ENCODE measurements at places on chromosomes 5 and 9.

DNA sequence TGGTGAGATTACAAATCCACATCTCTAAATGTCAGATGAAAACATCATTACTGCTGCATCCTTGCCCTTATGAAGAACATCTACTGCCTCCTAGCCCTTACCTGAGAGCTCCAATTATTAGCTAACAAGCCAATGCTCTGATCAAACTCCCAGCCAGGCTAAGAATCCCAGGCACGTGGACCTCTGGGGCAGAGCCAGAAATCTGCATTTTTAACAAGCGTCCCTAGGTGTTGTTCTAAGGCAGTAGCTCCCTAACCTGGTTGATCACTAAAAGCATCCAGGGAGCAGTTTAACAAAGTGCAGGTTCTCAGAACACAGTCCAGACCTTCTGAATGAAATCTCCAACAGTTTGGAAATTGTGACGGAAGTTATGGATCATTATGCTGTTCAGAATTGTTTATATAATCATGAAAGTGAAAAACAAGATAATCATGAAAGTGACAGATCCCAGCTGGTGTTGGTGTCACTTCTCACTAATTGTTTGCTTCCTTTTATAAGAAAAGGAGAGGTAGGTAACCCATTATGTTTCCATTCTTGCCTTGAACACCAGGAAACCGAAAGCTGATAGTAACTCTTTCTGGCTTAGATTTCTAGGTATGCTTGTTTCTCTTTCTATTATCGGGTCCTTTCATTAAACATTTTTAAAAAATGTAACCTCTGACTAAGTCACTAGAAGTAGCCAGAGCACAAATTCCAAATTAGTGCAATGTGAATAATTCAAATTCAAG, 216.5 kb upstream of the NR4A3 start:
- DNase-seq: no peak

- no peak for DNase-seq
These were observed 13.9 kb downstream of the RAI14 start for GRCh38 chr5:34669931-34670516.

DNA sequence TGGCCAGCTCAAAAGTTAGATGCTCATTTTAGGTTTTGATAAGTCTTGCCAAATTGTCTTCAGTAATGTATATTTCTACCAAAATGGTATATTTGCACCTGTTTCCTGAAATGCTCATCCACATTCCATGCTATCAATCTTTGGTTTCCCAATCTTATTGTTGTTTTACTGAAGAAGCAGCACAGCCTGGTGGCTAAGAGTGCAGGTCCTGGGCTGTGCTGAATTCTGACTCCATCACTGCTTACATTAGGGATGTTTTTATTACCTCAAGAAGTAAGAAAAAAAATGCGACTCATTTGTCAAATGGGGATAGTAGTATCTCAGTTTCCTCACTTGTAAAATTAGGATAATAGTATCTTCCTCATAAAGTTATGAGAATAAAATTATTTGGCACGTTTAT, 13.6 kb upstream of the S100Z start:
- DNase-seq: no peak

DNA sequence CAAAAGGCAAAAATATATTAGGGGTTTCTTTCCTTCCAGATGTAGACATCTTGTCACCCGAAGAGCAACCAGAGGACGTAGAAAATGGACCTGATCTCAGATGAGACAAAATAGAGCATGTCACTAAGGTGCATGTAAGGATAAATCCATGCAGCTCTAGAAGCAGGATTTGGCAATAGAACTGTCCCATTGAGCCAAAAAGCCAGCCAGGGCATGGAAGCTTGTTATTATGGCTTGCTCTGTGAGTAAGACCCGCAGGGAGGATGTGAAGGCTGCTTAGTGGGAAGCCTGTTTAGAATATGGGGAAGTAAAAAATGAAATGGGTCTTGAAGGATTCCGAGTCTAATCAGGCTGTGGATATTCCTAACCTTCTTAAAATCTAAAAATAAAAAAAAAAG, 165.6 kb upstream of the MPDZ start:
- no peak for DNase-seq

GRCh38 chr9:106383072-106383471, 479.9 kb upstream of the ZNF462 start:
- no peak for DNase-seq

GRCh38 chr9:83185488-83186154, 122.7 kb upstream of the RASEF start:
- no peak for DNase-seq

DNA sequence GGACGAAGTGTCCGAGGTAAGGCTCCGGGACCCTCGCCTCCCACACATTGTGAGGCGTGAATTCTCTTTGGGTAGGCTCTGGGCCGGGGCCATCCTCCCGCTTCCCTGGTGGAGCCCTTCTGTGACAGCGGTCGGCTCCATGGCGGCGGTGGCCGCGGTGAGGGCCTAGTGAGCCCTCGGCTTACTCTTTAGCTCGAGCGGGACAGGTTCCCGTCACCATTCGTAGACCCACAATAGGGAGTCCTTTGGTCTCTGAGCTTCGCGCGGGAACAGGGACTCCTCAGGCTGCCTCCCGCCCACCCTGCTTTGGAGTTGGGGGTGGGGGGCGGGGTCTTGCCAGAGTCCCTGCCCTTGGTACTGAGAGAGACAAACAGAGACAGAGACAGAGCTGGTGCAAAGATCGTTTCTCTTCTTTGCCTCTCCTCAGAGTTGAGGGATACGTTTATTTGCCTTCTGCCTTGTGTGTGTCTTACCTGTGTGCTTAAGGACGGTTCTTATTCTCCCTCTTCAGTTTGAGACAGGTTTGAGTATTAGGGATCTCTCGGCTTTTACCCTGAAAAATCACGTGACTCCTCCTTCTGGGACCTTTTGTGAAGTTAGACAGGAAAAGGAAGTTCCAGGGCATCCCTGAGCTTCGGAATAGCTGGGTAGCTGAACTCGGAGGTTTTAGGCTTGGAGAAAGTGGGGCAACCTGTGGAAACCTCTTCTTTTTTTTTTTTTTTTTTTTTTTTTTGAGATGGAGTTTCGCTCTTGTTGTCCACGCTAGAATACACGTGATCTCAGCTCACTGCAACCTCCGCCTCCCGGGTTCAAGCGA, 833 bp downstream of the ANKHD1 start:
- DNase-seq: peak; percentile 71

- DNase-seq: no peak
These were observed 1.9 kb downstream of the NIM1K start for GRCh38 chr5:43193894-43194265.

DNA sequence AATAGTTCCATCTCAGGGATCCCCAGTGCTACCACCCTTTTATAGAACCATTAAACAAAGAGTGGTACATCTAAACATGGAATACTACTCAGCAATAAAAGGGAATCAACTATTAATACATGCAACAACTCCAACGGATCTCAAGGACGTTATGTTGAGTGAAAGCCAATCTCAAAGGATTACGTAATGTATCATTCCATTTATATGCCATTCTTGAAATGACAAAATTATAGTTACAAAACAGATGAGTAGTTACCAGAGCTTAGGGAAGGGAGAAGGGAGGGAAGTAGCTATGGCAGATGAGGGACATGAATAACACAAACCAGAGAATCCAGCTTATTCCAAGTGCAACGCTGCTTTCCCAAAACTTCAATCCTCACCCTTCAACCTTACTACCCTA, 69.5 kb downstream of the ACTL7B start:
- DNase-seq: no peak

Measured in activated T-cell treated with anti-CD3 and anti-CD28 coated beads, Interleukin-2, amount 50 U/mL, for 24 hours (primary cell).